ENCODE measurements at places on chromosomes 12 and 14.

DNA sequence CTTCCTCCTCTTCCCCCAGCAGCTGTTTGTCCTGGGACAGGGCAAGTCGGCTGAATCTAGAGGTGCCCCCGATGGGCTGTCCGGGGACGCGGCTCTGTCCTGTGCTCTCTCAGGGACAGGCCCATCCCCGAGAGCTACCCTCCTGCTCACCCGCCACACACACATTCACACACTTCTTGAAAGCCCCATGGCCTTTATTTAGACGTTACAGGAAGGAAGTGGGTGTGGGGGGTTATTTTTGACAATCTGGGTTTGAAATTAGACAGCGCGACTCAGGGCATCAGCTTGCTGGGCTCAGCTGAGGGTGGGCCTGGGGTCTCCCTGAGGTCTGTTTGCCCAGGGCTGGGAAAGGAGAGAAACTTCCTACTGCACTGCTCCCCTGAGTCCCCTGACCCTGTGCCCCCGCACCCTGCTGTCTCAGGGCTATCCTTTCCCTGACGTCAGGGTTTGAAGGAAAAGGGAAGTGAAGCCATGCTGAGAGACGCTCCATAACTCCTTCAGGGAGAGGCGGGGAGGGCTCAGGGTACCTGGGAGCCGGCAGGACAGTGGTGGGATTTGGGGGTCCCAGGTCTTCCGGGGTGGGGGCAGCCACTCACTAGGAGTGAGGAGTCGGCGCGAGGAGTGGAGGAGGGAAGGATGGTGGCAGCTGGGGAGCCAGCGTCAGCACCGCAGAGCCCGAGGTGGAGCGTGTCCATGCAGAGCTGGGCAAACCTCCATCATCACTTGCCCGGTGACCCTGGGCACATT is 8.1 kb downstream of the PTPN6 start:
- DNase-seq = no peak

DNA sequence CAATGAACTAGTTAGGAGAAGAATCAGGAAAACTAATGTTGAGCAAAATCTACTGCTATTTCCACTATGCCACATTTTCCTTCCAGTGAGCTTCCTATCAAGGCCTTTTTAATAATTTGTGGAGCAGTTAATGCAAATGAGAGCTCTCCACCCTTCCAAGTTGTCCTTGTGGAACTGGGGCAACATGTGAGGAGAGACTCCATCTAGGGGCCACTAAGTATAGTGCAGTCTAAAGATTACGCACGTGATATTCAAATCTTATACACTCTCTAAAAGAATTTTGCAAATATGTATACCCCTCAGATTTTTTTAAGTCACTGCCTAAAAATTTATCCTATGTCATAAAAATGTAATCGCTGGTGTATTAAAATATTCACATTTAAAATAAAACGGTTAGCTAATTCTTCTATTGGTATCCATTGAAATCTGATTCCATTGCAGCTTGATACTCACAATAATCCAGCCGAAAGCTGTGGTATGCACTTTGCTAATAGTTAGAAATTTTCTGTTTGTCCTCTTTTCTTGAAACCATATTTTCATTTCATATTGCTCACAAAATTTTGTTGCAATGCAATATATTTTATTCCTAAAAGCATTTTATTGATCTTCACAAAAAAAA is 100.1 kb downstream of the PAH start:
- DNase-seq = peak; percentile 51

DNA sequence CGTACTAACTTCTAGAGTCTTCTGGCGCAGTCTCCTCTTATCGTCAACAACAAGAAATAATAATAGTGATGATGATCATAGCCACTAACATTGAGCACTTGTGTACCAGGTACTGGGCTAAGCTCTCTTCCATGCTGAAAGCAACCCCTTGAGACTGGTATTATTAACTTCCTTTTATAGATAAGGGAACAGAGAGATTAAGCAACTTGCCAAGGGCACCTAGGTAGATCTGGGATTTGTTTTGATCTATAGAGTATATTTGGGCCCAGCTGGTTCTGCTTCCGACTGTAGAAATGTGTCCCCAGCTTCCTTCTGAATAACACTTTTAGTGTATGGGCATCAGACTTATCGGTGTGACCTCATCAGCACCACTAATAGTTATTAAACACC is 1.1 kb upstream of the ZNF219 start:
- no peak for DNase-seq

GRCh38 chr14:47919334-47919846 is 244.0 kb upstream of the MDGA2 start:
- no peak for DNase-seq

DNA sequence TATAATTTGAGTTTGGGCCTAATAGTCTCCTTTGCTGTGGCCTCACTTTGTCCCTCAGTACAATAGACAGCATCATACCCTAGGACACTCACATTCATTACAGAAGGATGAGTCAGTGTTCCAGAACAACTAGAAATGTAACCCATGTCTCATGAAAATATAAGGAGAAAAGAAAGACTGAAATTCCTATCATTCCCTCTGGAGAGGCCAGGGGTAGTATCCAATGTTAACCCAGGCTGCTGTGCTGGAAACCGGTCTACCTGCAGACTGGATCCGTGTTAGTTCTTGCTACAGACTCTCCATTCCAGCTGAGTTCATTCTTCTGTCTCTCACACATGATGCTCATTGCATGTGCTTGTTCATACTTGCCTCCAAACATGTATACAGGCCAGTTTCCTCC is 75.8 kb upstream of the HOXC13 start:
- no peak for DNase-seq
